ENCODE measurements at places on chromosomes 5 and 9.
A peak's percentile ranks its signal among the peaks of the same experiment; 100 is the strongest.

GRCh38 chr5:15424769-15425168 is 75.2 kb upstream of the FBXL7 start:
- DNase-seq = no peak

DNA sequence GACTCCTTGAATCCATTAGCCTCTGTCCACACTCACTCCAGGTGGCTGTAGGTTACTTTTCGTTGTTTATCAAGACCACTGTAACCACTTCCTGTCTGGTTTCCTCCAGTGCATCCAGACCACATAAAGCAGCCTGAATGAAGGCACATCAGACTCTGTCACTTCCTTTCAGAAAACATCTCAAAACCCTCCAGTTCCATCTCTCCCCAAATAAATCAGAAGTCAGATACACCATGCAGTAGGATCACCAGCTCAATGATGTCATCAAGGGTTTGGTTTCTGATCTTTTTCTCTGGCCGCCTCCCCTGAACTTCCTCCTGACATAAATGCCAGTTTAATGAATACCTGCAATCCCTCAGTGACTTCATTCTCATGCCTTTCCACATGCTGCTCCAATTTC is 161.2 kb downstream of the ZNF462 start:
- no peak for DNase-seq

DNA sequence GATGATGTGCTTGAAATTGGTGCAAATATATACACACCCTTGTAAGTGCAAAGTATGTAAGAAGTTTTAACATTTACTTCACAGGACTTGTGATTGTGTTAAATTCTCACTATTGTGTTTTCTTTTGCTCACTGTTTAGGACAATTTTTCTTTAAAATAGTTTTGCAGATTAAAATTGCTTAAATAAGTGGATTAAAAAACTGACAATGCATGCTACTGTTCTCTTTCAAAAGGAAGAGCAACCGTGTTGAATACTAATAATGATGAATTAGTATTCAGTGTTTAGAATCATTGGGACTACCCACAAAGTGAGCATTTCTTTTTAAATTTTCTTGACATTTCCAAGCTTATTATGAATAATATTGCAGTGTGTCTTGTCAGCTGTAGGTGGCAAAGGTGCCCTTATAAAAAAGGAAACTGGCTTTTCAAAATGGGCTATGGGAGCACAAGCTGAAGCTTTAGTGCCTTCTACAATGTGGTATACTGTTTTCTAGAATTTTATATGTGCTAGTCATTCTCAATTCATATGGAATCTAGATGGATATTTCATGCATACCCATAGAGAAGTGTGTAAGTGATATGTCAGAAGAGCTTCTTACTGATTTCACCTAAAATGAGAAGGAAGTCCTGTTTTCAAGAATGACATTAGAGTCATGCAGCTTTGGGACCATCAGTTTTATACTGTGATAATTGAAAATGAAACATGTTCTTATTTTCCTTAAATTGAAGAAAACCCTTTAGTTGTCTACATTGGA is 35.4 kb downstream of the SREK1 start:
- no peak for DNase-seq

GRCh38 chr9:124934290-124934689 is 6.6 kb downstream of the GOLGA1 start:
- DNase-seq = no peak

GRCh38 chr9:120156376-120156775 is 423.6 kb downstream of the CDK5RAP2 start:
- DNase-seq = no peak

GRCh38 chr5:116045821-116046220 is 13.5 kb downstream of the ARL14EPL start:
- no peak for DNase-seq

- no peak for DNase-seq
These were observed 124.9 kb upstream of the PTGER4 start for GRCh38 chr5:40554813-40555212.

DNA sequence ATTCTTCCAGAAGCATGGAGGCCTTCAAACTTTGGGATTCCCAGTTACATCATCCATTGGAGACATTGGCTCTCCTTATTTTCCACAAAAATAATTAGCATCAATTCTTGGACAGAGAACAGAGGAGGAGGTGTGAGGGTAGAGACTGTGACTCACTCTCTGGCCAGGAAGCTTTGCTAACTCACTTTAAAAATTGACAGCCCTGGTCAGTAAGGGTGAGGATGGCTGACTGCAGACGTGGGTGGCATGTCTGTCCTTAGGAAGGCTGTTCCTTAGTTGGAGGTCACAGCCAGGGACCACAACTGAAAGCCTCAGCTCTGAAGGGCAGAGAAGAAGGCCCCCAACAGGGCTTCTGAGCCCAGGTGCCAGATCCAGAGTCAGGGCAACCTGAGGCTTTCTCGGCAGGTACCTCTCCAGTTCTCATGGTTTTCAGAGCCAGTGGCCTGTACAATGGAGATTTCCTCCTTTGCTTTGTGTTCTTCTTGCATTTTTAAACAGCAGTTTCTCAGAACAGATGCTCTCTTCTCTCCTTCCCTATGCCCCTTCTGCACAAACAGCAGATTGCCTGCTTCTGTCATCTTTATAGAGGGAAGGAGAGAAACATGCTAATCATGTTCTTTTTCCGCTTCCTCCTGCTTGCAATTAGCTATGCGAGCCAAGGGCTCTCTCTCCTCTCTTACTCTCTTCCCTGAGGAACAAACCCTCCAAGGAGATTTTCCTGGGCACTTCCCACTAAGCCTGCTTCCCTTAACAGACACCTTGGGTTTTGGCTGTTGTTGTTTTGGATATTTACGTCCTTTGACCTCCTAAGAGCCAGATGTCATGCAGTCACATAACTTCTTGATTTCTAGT is 92.5 kb upstream of the ZNF366 start:
- DNase-seq = no peak

GRCh38 chr5:131316026-131316425 is 52.2 kb downstream of the CDC42SE2 start:
- no peak for DNase-seq

DNA sequence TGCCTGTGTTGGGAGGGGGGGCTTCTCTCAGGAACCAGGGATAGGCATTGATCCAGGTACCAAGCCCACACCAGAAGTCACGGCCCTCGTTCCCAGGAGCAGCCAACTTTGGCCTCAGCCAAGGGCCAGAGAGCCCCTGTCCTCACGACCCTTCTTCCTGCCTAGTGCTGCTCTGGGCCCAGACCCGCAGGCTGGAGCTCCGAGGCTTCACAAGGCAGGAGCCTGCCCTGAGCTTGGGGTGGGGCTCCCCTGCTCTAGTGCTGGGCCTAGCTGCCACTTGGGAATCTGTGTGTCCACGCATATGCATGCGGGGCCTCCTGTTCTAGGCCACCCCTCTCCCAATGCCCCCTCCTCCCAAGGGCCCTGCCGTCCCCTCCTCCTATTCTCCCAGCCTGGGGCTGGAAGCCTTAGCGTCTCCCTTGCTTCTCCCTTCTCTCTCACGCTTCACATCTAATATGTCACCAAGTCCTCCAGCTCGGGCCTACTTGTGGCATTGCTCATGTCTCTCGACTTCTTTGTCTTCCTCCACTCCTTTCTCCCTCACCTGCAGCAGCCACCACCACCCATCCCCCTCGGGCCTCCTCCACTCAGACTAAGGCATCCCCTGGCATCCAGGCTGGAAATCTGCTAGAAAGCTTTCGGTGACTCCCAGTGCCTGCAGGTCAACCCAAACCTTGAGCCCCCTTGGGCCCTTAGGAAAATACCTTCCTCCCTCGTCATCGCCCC is 3.4 kb downstream of the UNC5A start:
- DNase-seq = no peak

DNA sequence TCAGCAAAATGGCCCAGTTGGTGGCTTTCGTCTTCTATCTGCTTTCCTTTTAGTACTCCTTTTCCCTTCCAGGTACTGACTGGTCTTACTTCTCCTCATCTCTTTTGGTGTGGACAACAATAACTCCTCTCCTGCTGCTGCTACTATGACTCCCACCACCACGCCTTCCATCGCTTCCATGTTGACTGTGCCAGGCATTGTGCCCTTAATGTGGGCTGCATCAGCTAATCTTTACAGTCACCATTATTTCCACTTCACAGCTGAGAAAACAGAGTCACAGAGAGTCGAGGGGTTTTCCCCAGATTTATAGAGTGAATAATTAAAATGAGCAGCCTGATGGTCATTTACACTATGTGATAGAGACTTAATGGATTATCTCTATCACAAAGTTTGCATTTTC is 184.9 kb upstream of the IL12B start:
- DNase-seq = no peak

- peak; percentile 9 for DNase-seq
These were observed 154.8 kb downstream of the ADAMTS6 start for GRCh38 chr5:65326922-65327321.

GRCh38 chr9:36969216-36969771 is 64.8 kb downstream of the PAX5 start:
- no peak for DNase-seq

All from stromal cell of bone marrow (primary cell).